ENCODE measurements at places on chromosomes 4 and X.

DNA sequence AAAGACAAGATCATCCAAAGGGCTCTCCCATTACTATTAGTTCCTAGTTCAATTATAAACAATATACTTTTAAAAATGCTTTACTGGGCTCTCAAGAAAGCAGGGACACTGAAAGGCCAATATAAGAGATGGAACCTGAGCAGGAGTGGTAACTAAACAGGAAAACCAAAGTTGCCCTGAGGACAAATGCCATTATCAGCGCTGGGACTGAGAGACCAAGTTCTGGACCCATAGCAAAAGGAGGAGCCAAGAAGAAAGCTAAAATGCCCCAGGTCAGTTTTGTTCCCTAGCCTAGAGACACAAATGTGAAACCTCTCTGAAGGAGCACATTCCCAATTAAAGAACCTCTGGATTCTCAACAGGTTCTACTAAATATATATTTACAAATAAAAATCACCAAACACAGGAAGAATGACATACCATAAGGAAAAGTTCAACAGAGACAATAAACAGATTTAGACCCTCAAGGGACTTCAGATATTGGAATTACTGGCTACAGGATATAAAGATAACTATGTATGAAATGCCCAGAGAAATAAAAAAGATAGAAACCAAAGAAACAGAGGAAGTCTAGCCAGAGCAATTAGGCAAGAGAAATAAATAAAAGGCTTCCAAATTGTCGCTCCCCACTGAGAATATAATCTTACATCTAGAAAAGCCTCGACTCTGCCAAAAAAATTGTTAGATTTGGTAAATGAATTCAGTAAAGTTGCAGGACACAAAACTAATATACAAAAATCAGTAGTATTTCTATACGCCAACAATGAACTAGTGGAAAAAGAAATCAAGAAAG lies 67.1 kb downstream of the KLHL8 start:
- no peak for DNase-seq

GRCh38 chrX:78456909-78457308 lies 129.5 kb upstream of the CYSLTR1 start:
- no peak for DNase-seq

DNA sequence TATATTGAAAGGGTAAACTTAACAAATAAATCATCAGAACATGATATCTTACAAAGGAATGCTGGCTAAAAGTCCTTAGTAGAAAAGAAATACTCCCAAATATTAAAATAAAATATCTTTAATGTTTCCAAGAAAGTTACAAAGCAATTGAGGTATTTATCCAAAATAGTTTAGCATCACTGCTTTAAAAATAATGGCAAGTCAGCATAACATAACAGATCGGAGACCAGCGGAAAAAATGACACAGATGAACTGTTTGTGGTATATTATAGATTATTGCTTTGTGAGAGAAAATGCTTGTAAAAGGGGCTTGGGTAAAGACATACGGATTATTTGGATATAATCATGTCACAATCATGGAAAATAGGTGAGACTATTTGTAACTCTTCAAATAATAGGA lies 168.5 kb upstream of the TEX13C start:
- no peak for DNase-seq

DNA sequence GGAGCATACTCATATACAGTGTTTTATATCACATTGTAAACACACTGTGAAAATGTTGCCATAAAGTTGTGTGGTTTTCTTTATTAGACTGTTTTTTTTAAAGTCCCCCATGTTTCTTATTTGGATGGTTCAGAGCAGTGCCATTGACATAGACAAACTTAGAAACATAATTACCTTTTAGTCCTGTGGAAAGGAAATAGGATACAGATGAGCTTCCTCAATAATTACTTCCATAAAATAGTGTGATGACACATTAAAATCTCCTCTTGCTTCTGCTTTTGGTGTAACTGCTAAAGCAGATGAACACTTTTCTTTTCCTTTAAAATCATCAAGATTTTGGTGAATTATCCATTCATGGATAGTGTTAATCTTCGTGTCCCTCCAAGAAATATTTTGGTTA lies 52.9 kb upstream of the LIMCH1 start:
- DNase-seq = no peak

DNA sequence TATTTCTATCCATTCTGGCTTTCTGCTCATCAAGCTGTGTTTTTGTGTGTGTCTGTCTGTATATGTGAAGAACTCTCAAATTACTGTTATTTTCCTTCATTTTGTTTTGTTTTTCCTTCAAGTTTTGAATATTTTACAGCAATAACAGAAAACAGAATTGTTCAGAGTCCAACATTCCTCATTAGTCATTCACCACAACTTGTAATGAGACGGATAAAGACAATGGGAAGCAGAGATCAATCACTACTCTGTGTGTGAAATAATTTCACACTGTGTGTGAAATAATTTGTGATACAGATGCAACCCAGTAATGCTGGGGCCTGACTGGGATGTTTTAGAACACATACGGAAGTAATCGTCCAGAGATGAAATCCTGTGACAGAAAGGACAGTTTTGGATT lies 55.2 kb downstream of the HPGD start:
- DNase-seq = peak; percentile 18

GRCh38 chr4:113483131-113483530 lies 278.4 kb downstream of the CAMK2D start:
- no peak for DNase-seq

DNA sequence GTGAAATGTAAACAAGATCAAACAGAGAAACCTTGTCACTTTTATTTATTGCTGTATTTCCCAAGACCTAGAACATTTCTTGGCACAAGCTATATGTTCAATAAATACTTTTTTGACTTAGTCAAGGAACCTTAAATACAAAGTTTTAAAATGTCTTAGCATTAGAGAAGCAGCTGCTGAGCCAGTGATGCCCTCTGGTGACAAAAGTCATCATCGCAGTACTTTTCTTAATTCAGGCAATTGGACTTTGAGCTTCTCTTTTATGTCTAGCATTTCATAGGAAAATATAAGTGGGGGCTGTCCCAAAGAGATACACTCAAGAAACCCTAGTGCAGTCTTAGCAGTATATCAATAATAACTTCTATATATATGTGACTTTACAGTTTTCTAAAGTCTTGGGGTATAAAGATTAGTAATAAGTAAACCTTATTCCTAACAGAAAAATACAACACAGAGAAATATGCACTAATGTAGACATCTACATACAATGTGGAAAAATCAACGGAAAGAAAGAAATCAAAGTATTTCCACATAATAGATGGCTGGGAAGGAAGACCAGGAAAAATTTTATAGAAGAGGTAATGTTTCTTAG lies 118.4 kb downstream of the DTHD1 start:
- DNase-seq = no peak

- DNase-seq = no peak
Observed at GRCh38 chr4:102717448-102718092, 43.2 kb downstream of the MANBA start.

DNA sequence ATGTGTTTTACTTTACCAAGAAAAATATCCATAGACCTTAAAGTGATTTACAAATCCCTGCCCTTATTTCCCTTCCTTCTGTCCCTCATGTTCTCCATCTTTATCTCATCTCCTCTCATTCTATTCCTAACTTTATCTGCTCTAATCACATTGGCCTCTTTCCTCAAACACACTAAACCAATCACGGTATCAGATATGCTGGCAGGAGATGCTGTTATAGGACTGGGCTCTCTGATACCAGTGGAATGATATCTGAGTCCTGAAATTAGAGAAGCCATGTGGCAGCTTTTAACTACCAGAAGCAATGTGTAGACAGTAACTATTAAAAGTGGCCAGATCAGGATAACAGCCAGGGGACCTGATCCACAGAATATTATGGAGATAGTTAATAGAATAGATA lies 49.9 kb upstream of the GIMD1 start:
- no peak for DNase-seq

DNA sequence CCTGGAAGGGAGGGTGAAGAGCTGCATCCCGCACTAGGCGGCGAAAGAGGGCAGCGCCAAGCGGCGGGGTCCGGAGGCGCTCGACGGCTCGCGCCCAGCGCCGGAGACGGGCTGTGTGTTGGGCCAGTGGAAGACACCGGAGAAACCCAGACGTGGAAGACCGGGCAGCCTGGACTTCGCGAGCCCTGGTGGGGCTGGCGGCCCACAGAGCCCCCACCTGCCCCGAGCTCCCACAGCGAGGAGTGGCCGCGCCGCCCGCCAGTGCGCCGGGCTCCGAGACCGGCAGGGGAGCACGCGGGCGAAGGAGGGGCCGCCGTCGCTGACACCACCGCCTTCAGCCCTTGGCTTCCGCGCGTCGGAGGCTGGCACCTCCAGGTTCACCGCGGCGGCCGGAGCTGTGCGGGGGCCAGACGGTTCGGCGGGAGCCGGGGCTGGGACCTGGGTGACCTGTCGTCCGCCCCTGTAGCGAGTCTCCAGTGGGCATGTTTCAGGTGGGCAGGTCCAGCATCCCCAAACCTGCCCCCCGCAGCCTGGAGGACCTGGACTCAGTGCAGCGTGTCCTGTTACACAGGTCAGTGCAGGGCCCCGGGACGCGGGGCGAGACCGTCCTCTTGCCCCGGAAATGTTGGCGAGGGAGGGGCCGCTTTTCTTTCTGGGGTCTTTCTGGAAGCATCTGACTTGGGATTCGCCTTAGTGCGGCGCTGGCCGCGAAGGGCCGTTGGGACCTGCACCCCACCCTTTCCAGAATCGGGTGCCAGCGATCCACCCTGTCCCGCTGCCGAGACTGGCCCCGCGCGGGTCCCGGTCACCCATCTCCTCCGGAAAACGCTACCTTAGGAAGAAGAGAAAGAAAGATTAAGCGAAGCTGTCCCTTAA lies 9.6 kb upstream of the INTU start:
- DNase-seq = no peak

- DNase-seq = no peak
Observed at GRCh38 chr4:2588259-2588658, 51.8 kb downstream of the FAM193A start.

DNA sequence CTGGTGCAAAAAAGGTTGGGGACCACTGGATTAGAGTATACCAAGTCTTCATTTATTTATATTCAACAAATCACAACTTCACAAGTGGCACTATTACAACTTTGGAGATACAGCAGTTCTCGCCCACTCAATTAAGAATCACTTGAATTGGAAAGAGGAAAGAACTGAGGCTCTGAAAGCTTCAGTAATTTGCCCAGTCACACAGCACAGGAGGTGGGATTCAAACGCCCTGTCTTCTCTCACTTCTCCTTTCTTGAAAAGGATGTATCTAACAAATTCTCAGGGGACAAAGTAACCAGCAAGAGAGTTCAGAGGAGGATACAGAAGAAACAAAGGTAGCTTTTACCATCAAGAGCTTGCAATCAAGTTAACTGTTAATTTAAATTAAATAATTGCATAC lies 12.4 kb downstream of the SMIM14 start:
- no peak for DNase-seq

DNA sequence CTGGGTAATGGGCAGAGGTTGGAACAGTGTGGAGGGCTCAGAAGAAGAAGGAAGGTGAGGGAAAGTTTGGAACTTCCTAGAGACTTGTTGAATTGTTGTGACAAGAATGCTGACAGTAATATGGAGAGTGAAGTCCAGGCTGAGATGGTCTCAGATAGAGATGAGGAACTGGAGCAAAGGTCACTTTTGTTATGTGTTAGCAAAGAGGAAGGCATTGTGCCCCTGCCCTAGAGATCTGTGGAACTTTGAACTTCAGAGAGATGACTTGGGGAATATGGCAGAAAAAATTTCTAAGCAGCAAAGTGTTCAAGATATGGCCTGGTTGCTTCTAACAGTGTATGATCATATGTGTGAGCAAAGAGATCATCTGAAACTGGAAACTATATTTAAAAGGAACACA lies 37.9 kb upstream of the MSX1 start:
- no peak for DNase-seq

DNA sequence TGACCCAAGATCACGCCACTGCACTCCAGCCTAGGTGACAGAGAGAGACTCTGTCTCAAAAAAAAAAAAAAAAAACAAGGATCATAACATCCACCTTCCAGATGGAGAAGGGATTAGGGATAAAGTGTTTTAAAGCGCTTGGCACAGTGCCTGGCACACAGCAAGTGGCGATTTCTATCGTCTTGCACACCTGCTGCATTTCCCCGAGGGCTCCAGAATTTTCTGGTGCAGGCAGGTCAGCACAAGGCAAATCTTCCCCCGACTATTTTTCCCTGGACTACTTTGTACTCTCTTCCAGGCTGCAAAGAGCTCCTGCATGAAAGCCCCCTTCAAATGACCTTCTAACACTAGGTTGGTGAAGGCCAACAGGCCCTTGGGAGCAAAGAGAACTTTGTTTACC lies 57.3 kb downstream of the APBB2 start:
- DNase-seq = no peak

DNA sequence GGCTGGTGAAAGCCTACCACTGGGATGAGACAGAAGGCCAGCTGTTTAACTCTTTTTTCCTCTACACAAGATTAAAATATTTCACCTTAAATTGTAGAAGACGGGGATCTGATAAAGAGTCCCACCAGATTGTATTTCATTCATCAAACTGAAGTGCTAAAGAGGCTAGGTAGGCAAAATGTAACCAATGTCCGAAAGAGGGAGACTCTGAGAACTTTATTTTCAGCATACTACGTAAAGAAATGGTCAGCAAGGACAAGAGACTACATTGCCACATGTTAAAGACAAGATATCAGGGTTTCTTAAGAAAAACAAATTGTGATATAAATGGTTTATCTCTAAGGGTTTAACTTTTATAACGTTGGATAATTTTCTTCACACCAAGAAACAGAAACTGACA lies 71.6 kb upstream of the INPP4B start:
- no peak for DNase-seq

- DNase-seq = no peak
Observed at GRCh38 chr4:74039315-74039763, 850 bp upstream of the CXCL3 start.

DNA sequence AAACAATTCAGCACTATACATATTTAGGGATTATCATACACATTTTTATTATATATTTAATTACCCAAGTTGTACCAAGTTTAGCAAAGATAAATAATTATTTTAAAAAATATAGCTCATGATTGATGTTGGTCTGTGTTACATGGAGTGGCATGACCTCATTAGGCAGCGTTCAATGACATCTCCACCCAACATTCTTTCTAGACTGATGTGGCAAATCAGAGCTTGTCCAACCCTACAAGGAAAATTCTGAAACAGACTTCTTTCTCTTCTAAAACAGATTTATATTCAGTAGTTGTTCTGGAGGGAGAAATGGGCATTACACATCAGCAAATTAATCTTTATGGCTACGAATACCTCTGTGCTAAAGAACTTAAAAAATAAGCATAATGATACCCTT lies 189.7 kb downstream of the PDGFC start:
- peak; percentile 47 for DNase-seq

DNA sequence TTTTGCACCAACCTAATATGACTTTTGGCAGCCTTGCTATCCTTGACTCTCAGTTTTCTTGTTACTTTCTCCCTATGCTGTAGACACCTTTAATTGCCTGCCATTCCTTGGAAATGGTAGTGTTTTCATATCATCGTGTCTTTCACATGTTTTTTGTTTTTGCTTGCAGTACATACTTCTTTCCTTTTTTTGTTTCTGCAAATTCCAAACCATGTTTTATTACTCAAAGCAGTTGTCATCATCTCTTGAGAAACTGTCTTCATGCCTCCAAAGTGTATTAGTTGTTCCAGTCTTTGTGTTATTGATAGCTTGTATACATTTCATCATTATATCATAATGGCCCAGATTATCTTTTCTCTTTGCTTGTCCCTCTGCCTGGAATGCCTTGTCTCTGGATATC lies 57.1 kb downstream of the PDLIM5 start:
- no peak for DNase-seq
